Cardiac septum (tissue), 1 donor: ENCODE measurements at places on chromosomes 6 and 20. TPM values are rescaled to one million over a fixed set of nuclear protein-coding genes. Genes with fewer than 3 reads are reported as not detected.
A peak's percentile ranks its signal among the peaks of the same experiment; 100 is the strongest.

DNA sequence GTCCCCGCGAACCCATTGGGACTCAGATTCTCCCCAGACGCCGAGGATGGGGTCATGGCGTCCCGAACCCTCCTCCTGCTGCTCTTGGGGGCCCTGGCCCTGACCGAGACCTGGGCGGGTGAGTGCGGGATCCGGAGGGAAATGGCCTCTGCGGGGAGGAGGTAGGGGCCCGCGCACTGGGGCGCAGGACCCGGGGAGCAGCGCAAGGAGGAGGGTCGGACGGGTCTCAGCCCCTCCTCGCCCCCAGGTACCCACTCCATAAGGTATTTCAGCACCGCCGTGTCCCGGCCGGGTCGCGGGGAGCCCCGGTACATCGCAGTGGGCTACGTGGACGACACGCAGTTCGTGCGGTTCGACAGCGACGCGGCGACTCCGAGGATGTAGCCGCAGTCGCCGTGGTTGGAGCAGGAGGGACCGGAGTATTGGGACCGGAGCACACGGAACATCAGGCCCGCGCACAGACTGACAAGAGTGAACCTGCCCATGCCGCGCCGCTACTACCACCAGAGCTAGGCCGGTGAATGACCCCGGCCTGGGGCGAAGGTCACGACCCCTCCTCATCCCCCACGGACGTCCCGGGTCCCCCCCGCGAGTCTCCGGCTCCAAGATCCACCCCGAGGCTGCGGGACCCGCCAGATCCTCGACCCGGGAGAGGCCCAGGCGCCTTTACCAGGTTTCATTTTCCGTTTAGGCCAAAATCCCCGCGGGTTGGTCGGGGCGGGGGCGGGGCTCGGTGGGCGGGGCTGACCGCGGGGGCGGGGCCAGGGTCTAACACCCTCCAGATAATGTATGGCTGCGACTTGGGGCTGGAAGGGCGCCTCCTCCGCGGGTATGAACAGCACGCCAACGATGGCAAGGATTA lies 15.7 kb upstream of the HLA-A start:
- DNase-seq, result peak; percentile 93

GRCh38 chr6:83313882-83314281 lies 117.0 kb downstream of the ME1 start:
- no peak for DNase-seq

DNA sequence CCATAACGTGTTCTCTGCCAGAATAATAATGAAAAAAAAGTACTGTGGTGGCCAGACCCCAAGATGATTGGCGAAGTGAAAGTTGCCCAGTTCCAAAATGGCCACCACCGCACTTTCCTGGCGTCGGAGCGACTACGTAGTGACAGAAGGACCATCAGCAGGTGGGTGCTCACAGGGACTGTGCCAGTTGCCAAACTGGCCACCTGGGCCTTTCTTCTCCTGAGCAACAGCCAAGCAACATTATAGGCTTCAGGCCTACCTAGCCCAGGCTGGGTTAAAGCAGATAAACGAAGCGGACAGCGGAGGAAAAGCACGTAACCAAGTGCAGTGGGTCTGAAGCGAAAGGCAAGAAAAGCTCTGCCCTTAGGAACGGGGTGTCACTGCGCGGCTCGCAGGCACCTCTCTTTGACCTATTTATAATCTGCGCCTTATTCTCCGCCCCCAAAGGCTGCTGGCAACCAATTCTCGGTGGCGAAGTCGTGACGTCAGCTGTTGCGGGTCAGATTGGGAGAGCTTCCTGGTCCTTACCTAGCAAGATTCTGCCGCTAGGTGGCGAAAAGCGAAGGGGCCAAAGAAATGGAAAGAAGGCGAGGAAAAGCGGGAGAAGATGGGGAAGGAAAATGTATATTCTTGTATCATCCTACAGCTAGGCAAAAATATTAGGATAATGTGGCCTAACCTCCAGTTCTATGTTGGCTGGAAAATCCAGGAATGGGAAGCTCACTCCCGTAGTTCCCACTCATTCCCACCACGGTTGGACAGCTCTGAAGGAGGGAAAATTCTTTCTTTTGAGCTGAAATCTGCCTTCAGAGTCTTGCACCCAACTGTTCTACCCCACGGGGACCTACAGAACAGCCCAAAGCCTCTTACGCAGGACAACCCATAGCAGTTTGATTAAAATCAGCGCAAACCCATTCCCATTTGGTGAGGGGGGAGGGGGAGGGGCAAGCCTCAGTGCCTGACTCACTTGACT lies 6.9 kb upstream of the MOG start:
- peak; percentile 100 for DNase-seq

- no peak for DNase-seq
Measured at GRCh38 chr6:143877584-143878271, 13.5 kb downstream of the ZC2HC1B start.

DNA sequence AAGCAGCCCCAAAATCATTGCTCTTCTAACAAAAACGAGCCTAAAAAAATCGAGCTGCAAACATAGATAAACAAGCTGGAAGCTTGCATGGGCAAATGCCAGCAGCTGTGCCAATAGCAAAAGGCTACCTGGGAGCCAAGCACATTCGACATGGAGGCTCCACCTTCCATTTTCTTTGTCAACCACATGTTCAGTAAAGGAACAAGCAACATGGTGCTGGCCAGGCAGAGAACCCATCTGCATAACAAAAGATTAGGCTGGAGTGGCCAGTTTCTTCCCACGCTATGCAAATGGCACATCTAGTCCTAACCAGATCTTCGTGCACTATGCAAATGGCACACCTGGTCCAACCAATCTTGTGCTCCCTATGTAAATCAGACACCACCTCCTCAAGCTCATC lies 110.5 kb downstream of the KIF16B start:
- DNase-seq, result no peak

DNA sequence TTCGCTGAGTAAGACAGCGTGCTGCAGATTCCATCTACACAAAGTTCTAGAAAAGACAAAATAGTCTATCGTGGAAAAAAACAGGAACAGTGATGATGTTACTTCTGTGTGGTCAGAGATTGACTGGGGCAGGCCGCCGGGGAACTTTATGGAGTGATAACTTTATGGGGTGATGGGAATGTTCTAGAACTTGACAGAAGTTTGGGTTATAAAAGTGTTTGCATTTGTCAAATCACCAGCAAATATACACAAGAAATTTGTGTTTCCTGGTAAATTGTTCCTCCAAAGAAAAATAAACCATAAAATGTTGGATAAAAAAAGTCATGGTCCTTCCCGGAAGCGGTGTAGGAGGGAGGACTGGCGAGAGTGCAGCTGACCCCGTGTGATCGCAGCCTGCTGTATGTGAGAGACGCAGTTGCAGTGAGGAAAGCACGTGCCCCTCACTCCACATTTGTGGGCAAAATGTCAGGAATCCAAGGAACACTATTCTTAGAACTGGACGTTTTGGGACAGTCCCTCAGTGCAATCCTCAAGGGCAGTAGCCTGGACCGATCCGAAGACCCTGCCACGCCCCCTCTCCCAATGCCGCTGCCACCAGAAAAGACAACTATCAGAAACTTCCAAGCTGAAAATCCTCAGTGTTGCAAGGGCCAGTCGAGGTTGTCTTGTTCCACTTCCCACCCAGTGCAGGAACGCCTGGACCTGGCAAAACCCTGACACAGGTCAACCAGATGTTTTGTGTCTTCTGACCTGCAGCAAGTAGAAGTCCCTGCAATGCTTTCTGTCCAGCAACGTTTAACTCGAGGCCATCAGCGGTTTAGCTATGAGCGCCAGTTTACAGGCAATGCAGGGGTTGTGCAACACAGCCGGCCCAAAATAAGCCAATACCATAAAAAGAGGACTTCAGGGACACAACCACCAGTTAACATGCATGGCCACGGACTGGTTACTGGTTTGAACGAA lies 80.5 kb upstream of the QKI start:
- no peak for DNase-seq

DNA sequence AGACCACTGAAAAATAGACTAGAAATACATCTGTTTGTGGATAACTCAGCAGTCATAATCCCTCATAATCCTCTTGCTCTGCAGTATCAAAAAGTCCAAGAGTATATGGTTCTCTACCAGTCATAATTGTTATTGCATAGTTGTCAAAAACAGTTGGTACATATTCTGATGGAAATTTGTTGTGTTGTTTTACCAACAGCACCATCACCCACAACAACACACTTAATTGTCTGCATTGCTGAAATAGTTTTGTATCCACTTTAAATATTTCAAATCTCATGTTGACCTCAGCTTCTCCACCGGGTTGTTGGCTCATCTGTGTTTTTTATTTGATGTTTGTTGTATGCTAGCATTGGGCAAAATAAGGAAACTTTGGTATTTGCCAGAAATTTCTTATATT lies 39.4 kb downstream of the ITCH start:
- DNase-seq, result no peak

DNA sequence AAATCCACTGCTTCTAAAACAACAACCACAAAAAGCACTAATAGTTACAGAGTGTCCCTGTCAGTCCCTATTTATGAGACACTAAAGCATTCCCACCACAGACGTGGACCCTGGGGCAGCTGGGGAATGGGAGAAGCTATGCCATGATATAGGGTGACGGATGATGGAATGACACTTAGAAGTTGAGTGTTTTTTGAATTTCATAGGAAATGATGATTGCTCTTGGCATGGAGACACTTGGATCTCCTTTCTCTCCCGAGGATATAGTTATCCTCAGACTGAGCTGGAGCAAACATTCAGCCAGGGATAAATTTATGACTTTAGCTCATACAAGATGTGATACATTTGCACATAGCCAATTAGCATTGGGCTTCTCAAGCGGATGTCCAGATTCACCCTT lies 151.2 kb downstream of the EDN3 start:
- no peak for DNase-seq

DNA sequence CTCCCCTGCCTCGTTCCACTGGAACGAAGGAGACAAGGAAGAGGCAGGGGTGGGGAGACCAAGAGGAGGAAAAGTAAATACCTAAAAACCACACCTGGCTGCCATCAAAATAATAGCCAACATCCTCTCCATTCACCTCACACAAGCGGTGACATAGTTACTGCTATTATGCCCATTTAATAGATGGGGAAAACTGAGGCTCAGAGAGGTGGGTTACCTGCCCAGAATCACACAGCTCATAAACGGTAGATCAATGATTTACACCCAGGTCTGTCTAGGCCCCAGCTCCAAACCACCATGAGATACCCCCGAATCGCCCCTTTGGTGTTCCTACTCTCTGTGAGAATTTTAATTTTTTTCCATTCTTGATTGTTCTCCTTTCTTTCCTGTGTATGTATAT lies 253.8 kb downstream of the BMP7 start:
- no peak for DNase-seq

DNA sequence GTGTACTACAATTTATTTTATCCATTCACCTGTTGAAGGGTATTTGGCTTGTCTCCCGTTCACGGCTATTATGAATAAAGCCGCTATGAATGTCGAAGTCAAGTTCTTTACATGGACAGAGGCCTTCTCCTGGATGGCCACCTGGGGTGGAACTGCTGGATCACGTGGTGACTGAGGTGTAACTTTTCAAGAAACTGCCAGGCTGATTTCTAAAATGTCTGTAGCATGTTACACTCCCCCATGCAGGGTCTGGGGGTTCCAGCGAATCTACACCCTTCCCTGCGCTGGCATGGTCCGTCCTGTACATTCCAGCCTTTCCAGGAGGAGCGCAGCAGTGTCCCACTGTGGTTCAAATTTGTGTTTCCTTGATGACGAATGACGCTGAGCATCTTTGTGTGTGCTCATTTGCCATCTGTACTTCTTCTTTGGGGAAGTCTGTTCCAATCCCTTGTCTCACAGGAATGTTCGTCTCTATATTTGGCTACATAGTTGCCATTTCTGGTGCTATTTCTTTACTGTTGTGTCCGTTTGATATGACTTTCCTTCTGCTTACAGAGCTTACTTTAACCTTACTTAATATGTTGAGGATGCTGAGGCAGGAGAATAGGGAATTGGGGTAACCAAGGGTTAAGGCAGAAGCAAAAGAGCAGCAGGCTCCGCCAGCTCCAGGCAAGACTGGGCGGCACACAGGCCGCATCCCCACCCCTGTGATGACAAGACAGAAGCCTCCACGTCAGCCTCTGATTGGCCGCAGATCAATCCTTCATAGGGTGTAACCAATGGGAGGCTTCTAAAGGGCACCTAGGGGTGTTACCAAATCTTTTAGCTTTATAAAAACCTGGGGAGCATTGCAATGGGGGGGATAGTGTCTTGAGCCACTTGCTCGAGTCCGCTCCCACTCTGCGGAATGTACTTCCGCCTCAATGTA lies 106.6 kb downstream of the TAF4 start:
- peak; percentile 26 for DNase-seq

- DNase-seq, result no peak
Measured at GRCh38 chr6:166603043-166603690, 16.7 kb upstream of the RAMACL start.

The TREML2 gene
- total RNA-seq, result 0.22 TPM

The KIF6 gene
- total RNA-seq, result not detected

The PDYN gene
- not detected for total RNA-seq

The PAK5 gene
- total RNA-seq, result not detected

The DOP1A gene
- total RNA-seq, result 23.8 TPM

The C4B gene
- total RNA-seq, result 92.4 TPM
